Central memory CD4-positive, alpha-beta T cell (primary cell): ENCODE measurements at places on chromosomes 2 and 18.

- DNase-seq, result no peak
Observed at GRCh38 chr2:75476761-75477160, 84.0 kb downstream of the EVA1A start.

GRCh38 chr2:88199912-88200682, 30.0 kb downstream of the THNSL2 start:
- no peak for DNase-seq

DNA sequence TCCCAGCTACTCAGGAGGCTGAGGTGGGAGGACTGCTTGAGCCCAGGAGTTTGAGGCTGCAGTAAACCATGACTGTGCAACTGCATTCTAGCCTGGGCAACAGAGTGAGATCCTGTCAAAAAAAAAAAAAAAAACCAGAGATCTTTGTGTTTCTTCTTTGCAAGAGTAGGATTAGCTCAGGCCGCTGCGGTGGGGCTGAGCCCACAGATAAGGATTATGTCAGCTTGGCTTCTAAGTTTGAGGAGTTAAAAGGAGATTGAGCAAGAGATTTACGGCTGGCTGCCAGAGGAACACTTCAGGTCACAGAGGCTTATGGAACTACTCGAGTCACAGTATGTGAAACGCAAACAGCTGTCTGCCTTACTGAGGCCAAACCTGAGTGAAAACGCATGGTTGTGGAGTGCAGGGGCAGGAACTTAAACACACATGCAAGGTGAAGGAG, 146.7 kb upstream of the L3MBTL4 start:
- no peak for DNase-seq

GRCh38 chr2:175853616-175853890, 148.5 kb downstream of the LNPK start:
- no peak for DNase-seq

DNA sequence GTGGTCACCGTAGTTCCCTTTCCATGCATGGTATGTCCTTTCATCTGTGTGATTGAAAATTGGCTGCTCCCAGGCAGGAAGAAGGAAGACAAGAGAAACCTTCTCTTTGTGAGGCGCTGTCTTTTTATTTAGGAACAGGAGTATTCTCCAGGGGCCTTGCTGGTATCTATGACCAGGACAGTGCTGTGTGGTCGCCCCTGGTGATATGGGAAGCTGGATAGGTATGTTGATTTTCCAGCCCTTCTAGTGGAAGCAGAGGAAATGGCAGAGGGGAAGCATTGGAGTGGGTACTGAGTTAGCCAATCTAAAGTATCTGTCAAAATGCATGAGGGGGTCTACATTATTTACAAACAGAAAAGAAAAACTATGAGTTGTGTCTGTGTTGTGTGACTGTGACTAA, 226.6 kb downstream of the MTX2 start:
- no peak for DNase-seq

GRCh38 chr2:222293660-222294630, 4.9 kb downstream of the PAX3 start:
- no peak for DNase-seq
